ENCODE measurements at places on chromosomes 7 and 10.

DNA sequence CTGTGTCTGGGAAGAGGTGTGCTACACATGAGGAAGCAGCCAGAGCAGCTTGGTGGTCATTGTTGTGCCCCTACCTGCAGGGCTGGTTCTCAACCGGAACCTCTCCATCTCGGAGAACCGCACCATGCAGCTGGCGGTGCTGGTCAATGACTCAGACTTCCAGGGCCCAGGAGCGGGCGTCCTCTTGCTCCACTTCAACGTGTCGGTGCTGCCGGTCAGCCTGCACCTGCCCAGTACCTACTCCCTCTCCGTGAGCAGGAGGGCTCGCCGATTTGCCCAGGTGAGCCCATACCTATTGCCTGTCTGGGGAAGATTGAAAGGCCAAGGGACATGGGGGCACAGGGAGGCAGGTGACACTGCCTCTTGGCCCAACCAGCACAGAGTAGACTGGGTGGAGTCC is 29.3 kb upstream of the CSGALNACT2 start:
- H3K27me3 ChIP-seq: peaks cover 5% of the 10 kb centered on the region
- H3K27ac ChIP-seq: no peak overlapping the region
- H3K4me3 ChIP-seq: no peak overlapping the region
- no peak for DNase-seq

DNA sequence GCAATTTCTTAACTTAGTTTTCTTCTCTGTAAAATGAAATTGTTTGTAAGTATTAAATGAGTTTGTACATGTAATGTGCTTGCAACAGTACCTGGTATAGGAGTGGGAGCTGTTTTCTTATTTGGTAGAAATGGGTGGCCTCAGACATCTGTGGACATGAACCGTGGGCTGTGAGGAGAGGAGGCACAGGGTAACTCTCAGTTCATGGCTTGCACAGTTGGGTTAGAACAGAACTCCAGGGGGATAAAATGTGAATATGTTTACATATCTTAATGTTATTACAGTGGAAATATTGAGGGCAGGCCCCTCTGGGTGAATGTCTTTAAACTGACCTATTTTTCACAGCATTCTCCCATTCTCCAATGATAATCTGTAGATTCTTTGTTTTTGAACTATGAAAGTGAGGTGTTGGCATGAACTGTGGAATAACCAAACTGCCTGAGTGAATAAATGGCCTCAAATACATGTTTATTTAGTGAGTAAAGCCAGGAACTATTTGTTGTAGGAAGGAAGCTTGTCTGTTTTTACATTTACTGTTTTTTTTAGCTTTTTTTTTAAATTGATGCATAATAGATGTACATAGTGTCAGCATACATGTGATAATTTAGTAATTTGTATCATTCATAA is 2.6 kb downstream of the ABCA13 start:
- no peak for DNase-seq
- H3K4me3 ChIP-seq: no peak overlapping the region
- no peaks in the 10 kb centered on the region for H3K36me3 ChIP-seq
- H3K4me1 ChIP-seq: no peaks in the 10 kb centered on the region
- peaks cover 10% of the 10 kb centered on the region for H3K27me3 ChIP-seq

DNA sequence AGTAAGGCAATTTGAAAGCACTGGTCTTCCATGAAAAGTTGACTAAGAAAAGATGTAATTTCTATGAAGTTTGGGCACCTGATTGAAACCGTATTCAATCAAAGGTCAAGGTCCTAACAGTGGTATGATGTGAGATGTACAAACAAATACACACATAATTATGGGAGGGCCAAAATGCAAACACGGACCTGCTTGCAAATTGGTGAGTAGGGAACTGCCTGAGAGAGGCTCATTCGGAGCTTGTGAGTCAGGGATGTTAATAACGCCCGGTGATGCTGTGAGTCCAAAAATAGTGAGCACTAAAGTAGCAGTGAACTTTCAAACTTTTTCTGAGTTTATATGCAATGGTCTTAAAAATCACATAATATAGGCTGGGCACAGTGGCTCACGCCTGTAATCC is 34.2 kb upstream of the FAM180A start:
- no peaks in the 10 kb centered on the region for H3K4me1 ChIP-seq
- H3K27ac ChIP-seq: no peak overlapping the region
- H3K27me3 ChIP-seq: peaks cover 35% of the 10 kb centered on the region

- H3K27me3 ChIP-seq: no peaks in the 10 kb centered on the region
- H3K36me3 ChIP-seq: peaks cover 39% of the 10 kb centered on the region
- H3K27ac ChIP-seq: no peak overlapping the region
- DNase-seq: no peak
Observed at GRCh38 chr7:44073664-44074348, 8.4 kb upstream of the PGAM2 start.

GRCh38 chr10:116833986-116834985 is 15.0 kb upstream of the ENO4 start:
- no peak overlapping the region for H3K27ac ChIP-seq
- no peak overlapping the region for H3K4me3 ChIP-seq
- no peaks in the 10 kb centered on the region for H3K4me1 ChIP-seq
- no peak for DNase-seq

GRCh38 chr10:55058800-55059199 is 257.8 kb upstream of the PCDH15 start:
- no peaks in the 10 kb centered on the region for H3K36me3 ChIP-seq
- no peak overlapping the region for H3K4me3 ChIP-seq
- no peaks in the 10 kb centered on the region for H3K4me1 ChIP-seq
- H3K27me3 ChIP-seq: no peaks in the 10 kb centered on the region

DNA sequence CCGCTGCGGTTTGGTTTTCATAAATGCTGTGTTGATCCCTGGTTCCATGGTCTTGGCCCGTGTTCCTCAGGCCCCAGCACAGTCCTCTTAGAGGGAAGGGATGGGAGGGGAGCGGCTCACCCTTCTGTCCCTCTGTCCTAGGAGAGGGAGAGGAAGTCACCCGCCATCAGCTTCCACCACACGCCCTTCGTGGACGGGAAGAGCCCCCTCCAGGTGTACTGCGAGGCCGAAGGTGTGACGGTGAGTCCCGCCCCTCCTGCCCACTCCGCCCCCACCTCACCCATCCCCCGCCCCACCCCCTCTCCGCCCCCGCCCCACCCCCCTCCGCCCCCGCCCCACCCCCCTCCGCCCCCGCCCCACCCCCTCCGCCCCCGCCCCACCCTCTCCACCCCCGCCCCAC is 37.5 kb upstream of the DPYSL4 start:
- no peak overlapping the region for H3K27ac ChIP-seq
- H3K27me3 ChIP-seq: no peaks in the 10 kb centered on the region

- peaks cover 91% of the 10 kb centered on the region for H3K36me3 ChIP-seq
- peaks cover 2% of the 10 kb centered on the region for H3K4me1 ChIP-seq
Observed at GRCh38 chr7:21454906-21455305, 27.0 kb downstream of the SP4 start.

DNA sequence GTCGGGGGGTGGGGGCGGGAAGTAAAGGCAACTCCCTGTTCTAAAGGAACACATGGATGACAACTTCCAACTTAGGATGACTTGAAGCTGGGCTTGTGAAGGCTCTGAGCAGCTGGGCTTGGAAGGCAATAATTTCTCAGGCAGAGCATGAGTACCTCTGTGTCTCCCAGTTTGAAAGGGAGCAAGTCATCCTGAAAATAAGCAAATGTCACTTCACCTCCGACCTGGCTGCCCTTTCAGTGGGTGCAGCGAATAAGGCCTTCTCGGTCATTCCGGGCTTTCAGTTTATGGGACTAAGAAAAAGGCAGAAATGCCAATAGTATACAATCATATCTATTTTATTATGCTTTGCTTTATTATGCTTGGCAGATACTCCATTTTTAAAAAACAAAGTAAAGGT is 15.3 kb upstream of the ADAMTS14 start:
- no peak for DNase-seq
- peaks cover 8% of the 10 kb centered on the region for H3K27me3 ChIP-seq
- no peaks in the 10 kb centered on the region for H3K36me3 ChIP-seq

GRCh38 chr10:62691336-62691735 is 113.2 kb upstream of the ADO start:
- DNase-seq: no peak
- H3K4me3 ChIP-seq: peak overlapping the region; percentile 43
- no peak overlapping the region for H3K27ac ChIP-seq

DNA sequence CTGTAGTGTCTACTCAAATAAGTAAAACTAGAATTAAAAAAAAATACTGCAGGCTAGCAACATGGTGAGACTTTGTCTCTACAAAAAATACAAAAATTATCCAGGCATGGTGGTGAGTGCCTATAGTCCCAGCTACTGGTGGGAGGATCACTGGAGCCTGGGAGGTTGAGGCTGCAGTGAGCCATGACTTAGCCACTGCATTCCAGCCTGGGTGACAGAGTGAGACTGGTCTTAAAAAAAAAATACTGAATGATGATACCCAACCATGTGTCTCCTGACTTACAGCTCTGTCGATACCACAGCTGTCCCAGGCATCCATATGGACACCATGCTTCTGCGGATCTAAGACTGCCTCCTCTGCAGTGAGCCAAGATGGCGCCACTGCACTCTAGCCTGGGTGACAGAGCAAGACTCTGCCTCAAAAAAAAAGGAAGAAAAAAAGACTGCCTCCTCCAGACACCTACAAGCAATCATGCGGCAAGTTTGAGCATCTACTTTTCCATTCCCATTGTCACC is 7.9 kb upstream of the FRAT1 start:
- no peaks in the 10 kb centered on the region for H3K27me3 ChIP-seq
- H3K36me3 ChIP-seq: no peaks in the 10 kb centered on the region
- H3K4me3 ChIP-seq: no peak overlapping the region
- no peak for DNase-seq

DNA sequence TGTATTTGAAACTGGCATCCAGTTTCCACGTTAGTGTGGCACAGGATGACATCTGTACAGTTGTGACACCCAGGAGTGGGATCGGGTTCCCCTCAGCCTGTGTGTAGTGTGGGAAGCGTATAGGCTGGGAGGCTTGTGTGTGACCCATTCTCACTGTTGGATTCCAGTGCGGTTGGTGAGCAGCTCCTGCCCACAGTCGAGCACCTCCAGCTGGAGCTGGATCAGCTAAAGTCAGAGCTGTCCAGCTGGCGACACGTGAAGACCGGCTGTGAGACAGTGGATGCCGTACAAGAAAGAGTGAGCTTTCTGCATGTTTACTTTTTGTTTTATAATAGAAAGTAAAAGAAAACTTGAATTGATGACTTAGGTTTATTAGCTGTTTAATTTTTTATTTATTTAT is 18.7 kb upstream of the GET4 start:
- no peaks in the 10 kb centered on the region for H3K4me1 ChIP-seq
- no peaks in the 10 kb centered on the region for H3K27me3 ChIP-seq
- H3K4me3 ChIP-seq: no peak overlapping the region

- no peaks in the 10 kb centered on the region for H3K36me3 ChIP-seq
- DNase-seq: no peak
- no peak overlapping the region for H3K4me3 ChIP-seq
- no peaks in the 10 kb centered on the region for H3K4me1 ChIP-seq
Observed at GRCh38 chr10:127452568-127452967, 96.5 kb upstream of the NPS start.

DNA sequence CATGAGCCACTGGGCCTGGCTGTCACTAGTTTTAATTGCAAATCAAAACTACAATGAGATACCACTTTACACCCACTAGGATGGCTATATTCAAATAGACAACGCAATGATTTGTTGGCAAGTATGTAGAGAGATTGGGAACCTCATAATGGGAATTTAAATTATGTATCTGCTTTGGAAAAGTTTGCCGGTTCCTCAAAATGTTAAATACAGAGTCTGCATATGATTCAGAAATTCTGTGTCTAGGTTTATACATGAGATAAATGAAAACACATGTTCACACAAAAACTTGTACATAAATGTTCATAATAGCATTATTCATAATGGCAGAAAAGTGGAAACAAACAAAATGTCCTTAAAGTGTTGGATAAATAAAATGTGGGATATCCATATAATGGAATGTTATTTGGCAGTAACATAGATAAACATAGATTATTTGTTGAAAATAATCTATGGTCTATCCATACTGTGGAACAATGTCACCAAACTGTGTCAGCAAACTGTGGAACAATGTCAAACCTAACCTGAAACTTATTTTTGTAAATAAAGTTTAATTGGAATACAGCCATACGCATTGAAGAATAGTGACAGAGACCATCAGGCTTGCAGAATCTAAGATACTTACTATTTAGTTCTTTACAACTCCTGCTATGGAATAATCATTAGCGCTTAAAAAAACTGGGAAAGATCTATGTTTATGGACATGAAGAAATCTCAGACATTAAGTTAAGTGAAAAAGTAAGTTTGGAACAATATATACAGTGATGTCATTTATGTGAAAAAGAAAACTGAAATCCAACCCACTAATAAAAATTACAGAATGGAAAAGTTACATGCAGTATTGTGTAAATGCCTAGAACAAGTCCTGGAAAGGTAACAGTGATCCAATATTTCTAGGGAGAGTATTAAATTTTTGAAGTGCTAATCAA is 70.9 kb downstream of the CCDC7 start:
- peaks cover 3% of the 10 kb centered on the region for H3K4me1 ChIP-seq
- no peak for DNase-seq
- H3K27ac ChIP-seq: no peak overlapping the region
- peaks cover 16% of the 10 kb centered on the region for H3K36me3 ChIP-seq
- no peak overlapping the region for H3K4me3 ChIP-seq

DNA sequence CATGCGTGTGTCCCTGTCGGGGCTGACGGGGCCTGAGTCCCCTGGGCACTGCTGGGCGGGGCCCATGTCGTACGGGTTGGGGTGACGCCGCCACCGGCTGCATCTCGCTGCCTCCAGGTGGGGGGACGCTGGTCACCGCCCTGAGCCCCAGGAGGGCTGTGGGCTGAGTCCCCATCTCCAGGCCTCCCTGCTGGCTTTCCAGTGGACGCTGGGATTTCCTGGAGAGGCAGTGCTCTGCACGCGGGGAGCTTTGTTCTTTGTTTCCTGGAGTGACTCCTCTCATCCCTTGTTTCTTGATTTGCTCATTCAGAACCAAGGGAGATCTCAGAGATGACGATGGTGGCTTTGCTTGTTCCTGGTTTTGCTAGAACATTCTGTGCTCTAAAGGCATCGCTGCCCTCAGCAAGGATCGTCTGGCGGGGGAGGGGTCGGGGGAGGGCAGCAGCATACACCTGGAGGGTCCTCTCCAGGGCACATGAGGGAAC is 21.0 kb downstream of the PWWP2B start:
- H3K4me3 ChIP-seq: no peak overlapping the region
- H3K27ac ChIP-seq: no peak overlapping the region

DNA sequence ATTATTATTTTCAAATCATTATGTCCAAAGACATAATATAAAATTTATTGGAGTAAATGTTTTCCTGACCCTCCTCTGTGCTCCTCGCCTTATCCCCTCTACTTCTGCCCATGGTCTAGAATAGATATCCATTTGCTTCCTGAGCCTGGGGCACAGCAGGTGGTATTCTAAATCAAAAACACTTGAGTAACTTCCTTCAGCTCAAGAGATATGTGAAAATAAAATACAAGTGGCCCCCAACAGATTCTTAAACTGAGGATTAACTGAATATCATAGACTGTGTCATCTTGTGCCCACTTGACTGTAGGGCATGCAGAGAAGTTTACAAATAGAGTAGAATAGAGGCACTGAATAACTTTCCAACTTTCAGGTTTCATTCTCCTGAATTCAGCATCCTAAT is 59.1 kb downstream of the HGF start:
- H3K36me3 ChIP-seq: no peaks in the 10 kb centered on the region
- no peaks in the 10 kb centered on the region for H3K27me3 ChIP-seq
- DNase-seq: no peak
- H3K27ac ChIP-seq: no peak overlapping the region
- H3K4me1 ChIP-seq: no peaks in the 10 kb centered on the region

Measured in activated CD4-positive, alpha-beta T cell treated with anti-CD3 and anti-CD28 coated beads, Interleukin-2, amount 10 ng/mL, durations not matched to agents 7 days and 5 days (primary cell).